ENCODE measurements at places on chromosomes 12 and 14. TPM values are rescaled to one million over a fixed set of nuclear protein-coding genes. Genes with fewer than 3 reads are reported as not detected.

Gene SLC5A8
- not detected for total RNA-seq

- H3K4me1 ChIP-seq, result peaks cover 13% of the 10 kb centered on the region
- no peak for DNase-seq
- H3K4me3 ChIP-seq, result no peak overlapping the region
- no peaks in the 10 kb centered on the region for H3K36me3 ChIP-seq
- no peaks in the 10 kb centered on the region for H3K27me3 ChIP-seq
- no peak overlapping the region for H3K27ac ChIP-seq
These were observed 158.6 kb upstream of the CCND2 start for GRCh38 chr12:4114986-4115385.

- H3K27ac ChIP-seq, result no peak overlapping the region
- no peaks in the 10 kb centered on the region for H3K27me3 ChIP-seq
- no peak for DNase-seq
- no peak overlapping the region for H3K4me3 ChIP-seq
These were observed 20.0 kb upstream of the CCDC85C start for GRCh38 chr14:99624024-99624423.

DNA sequence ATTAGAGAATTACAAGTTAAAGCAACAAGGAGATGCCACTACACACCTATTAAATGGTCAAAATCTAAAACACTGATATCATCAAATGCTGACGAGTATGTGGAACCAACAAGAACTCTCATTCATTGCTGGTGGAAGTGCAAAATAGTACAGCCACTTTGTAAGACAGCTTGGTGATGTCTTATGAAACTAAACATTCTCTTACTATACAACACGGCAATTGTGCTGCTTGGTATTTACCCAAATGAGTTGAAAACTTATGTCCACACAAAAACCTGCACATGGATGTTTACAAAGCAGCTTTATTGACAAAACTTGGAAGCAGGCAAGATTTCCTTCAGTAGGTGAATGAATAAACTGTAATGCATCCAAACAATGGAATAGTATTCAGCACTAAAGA is 3.2 kb downstream of the TMBIM4 start:
- no peak overlapping the region for H3K27ac ChIP-seq
- no peaks in the 10 kb centered on the region for H3K36me3 ChIP-seq
- H3K27me3 ChIP-seq, result no peaks in the 10 kb centered on the region
- H3K4me1 ChIP-seq, result peaks cover 8% of the 10 kb centered on the region
- no peak for DNase-seq
- no peak overlapping the region for H3K4me3 ChIP-seq

Gene HRK
- total RNA-seq, result 0.14 TPM

Gene IL31
- not detected for total RNA-seq

Gene KLRG1
- 5.9 TPM for total RNA-seq

GRCh38 chr12:94545935-94546771 is 86.5 kb upstream of the CEP83 start:
- H3K4me1 ChIP-seq, result no peaks in the 10 kb centered on the region
- H3K4me3 ChIP-seq, result no peak overlapping the region
- H3K27ac ChIP-seq, result no peak overlapping the region
- DNase-seq, result no peak
- H3K36me3 ChIP-seq, result no peaks in the 10 kb centered on the region
- H3K27me3 ChIP-seq, result no peaks in the 10 kb centered on the region

GRCh38 chr14:94474581-94475031 is 1.4 kb downstream of the SERPINA9 start:
- DNase-seq, result no peak
- no peak overlapping the region for H3K4me3 ChIP-seq
- H3K27ac ChIP-seq, result no peak overlapping the region
- no peaks in the 10 kb centered on the region for H3K4me1 ChIP-seq
- no peaks in the 10 kb centered on the region for H3K27me3 ChIP-seq
- H3K36me3 ChIP-seq, result no peaks in the 10 kb centered on the region

DNA sequence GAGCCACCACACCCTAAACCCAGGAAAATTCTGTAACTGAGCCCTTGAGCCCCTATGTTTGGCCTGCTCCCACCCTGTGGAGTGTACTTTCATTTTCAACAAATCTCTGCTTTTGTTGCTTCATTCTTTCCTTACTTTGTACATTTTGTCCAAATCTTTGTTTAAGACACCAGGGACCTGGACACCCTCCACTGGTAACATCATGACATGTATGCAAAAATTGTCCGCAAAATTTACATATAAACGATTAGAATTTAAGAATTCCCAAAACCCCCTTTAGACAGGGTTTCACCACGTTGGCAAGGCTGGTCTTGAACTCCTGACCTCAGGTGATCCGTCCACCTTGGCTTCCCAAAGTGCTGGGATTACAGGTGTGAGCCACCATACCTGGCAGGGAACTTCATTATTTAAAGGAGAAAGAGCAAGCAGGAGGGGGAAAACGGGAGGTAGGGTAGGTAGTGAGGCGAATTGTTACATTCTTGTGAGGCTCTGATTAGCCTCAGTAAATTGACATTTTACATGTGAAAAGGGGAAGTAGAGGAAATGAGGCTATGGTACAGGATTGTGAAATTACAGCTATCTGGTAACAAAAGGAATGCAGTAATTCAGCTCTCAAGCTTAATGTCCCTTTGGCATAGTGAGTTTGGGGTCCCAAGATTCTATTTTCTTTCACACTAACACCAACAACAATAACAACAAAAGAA is 27.6 kb downstream of the TUBA1A start:
- no peak overlapping the region for H3K4me3 ChIP-seq
- no peaks in the 10 kb centered on the region for H3K27me3 ChIP-seq
- H3K27ac ChIP-seq, result no peak overlapping the region
- no peak for DNase-seq

DNA sequence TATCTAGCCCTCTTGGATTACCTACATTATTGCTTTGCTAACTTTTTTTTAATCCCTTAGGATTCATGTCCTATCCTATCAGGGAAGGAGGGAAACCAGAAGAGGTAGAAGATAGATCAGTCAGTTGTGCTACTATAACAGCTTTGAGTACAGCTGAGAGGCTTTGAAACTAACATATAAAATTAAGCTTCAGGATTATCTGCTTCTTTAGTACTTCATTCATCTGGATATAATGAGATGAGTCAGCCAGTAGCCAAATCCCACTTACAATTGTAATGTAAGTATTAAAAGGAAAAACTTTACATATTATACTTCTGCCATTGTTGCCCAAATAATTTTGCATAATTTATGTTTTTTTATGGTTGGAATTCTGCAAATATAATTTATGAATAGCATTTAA is 33.4 kb upstream of the ANO6 start:
- no peak overlapping the region for H3K4me3 ChIP-seq
- H3K4me1 ChIP-seq, result peaks cover 10% of the 10 kb centered on the region
- no peak overlapping the region for H3K27ac ChIP-seq
- H3K36me3 ChIP-seq, result no peaks in the 10 kb centered on the region

DNA sequence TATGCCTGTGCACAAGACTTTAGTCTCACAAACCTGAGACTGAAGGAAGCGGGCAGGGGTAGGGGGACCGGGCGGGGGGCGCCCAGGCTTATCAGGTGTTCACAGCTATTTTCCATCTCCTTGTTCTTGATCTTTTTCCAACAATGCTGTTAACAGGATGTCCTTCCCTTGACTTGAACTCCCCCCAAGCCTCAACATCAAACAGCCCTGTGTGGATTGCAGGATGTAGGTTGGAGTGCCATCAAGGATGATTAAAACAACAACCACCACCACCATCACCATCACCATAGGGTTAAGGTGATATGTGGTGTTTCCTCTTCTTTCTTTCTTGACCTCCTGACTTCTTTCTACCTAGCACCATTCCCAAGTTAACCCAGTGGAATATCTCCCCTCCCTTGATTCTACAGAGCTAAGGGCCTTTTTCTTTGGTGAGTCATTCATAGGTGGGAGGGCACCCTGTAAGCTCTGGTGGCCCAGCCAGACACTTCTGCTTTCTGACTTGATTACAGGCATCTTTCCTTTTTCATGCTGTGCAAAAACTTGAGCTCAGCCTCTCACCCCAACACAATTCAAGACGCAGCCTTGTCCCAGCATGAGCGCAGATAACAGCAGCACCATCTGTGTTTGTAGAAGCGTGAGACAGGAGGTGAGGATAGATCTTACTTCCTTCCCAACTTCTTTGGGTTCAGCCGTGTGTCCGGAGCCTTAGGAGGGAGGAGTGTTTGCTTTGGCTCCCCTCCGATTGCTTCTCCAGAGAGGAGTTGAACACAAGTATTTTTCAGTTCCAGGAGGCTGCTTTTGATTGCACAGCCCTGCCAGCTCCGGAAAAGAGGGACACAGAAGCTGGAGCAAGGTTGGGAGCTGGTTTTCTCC is 26.8 kb downstream of the FLVCR2 start:
- DNase-seq, result no peak
- no peaks in the 10 kb centered on the region for H3K4me1 ChIP-seq
- H3K36me3 ChIP-seq, result no peaks in the 10 kb centered on the region
- peak overlapping the region; percentile 46 for H3K4me3 ChIP-seq
- no peaks in the 10 kb centered on the region for H3K27me3 ChIP-seq

DNA sequence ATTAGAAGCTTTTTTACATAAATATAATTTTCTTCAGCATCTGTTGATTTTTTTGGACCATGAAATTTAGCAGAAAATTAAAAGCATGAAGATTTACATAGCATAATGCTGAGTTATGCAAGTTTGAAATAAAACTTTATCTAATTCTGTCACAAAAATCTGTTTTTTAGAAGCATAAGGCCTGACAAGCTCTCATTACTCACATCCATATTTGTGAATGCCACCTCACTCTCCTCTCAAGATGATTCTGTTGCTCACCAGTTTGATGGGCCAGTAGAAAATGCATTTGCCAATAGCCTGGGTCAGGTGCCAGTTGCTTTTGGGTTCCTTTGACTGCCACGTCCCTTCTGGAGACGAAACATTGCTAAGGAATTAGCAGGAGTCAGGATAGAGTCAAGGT is 181.5 kb upstream of the ATP2B1 start:
- DNase-seq, result no peak
- H3K4me1 ChIP-seq, result no peaks in the 10 kb centered on the region
- H3K36me3 ChIP-seq, result no peaks in the 10 kb centered on the region

Gene GRIP1
- total RNA-seq, result 0.28 TPM

DNA sequence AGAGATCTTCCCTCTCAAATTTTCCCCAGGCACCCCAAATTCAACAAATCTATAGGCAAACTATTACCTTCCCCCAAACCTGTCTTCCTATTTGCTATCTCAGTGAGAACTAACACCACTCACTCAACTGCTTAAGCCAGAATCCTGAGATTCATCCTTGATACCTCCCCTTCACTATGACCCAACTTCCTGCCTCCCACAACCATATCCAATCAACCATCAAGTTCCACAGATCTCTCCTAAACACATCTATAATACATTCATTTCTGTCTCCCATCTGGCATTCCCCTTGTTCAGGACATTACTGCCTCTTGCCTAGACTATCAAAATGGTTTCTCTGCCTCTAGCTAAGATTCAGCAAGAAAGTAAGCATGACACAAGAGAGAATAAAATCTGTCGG is 21.3 kb downstream of the YAF2 start:
- no peak overlapping the region for H3K4me3 ChIP-seq
- H3K4me1 ChIP-seq, result no peaks in the 10 kb centered on the region
- DNase-seq, result no peak

DNA sequence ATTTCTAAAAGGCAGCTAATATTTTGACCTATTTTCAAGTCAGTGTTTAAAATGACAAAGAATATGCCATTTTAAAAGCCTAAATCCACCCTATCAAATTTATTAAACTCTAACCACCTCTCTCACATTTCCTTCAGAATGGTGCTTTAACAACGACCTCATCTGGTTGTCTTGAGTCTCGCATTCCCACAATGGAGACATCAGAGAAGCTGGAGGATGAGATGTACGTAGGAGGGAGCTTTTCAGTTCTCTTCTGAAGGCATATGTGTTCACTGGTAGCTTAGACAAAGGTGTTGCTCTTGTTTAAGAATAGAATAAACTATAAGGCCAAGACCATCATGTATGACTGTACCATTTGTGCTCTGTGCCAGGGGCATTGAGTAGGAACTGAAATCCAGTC is 82.9 kb downstream of the BCL2L14 start:
- H3K36me3 ChIP-seq, result peaks cover 20% of the 10 kb centered on the region
- H3K27ac ChIP-seq, result no peak overlapping the region
- no peaks in the 10 kb centered on the region for H3K4me1 ChIP-seq
- DNase-seq, result no peak
- H3K4me3 ChIP-seq, result no peak overlapping the region
- no peaks in the 10 kb centered on the region for H3K27me3 ChIP-seq

Gene ADAM21
- not detected for total RNA-seq

Gene DDX47
- total RNA-seq, result 51.1 TPM

- no peak overlapping the region for H3K4me3 ChIP-seq
- peaks cover 17% of the 10 kb centered on the region for H3K36me3 ChIP-seq
- H3K27me3 ChIP-seq, result no peaks in the 10 kb centered on the region
- no peak overlapping the region for H3K27ac ChIP-seq
- DNase-seq, result no peak
These were observed 12.7 kb upstream of the OAS2 start for GRCh38 chr12:112965643-112966042.

GRCh38 chr14:85564841-85565527 is 35.0 kb downstream of the FLRT2 start:
- DNase-seq, result no peak
- no peak overlapping the region for H3K27ac ChIP-seq
- H3K27me3 ChIP-seq, result no peaks in the 10 kb centered on the region
- H3K4me1 ChIP-seq, result no peaks in the 10 kb centered on the region

- no peak for DNase-seq
- H3K27me3 ChIP-seq, result no peaks in the 10 kb centered on the region
- no peak overlapping the region for H3K27ac ChIP-seq
- H3K36me3 ChIP-seq, result no peaks in the 10 kb centered on the region
- peaks cover 100% of the 10 kb centered on the region for H3K4me1 ChIP-seq
These were observed 184.8 kb downstream of the ETV6 start for GRCh38 chr12:11834104-11834812.

Gene KCNMB4
- 1.9 TPM for total RNA-seq

DNA sequence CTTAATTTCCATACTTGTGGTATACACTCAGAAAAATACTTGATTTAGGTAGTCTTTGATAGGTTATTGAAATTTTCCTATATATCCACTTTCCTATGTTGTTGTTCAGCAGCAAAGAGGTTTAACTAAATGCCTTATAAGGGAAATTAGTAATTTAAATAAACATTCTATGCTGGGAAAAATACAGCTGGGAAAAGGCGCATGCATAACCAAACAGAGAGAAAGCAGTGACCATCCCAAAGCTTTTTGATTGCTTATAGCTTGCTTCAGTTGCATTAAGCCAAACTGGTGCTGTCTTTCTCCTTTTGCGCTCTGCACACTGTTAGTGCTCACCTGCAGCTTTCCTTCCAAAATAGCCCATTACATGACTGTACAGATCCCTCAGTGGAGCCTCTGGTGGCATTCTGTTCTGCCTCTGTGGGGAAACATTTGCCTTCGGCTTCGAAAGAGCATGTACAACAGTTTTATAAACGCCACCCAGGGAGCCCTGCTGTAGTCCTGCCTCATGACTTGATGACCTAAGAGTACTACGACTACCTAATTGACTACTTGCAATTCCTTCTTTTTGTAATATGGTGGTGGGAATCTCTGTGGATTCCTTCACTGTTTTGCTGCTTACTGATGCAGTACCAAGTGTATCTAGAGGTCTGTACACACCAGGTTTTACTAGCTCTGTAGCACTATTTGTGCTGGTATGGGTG is 120.8 kb downstream of the RALGAPA1 start:
- no peak for DNase-seq
- H3K36me3 ChIP-seq, result peaks cover 9% of the 10 kb centered on the region
- H3K4me3 ChIP-seq, result no peak overlapping the region
- no peaks in the 10 kb centered on the region for H3K4me1 ChIP-seq
- H3K27me3 ChIP-seq, result no peaks in the 10 kb centered on the region

All from thoracic aorta (tissue), 2 donors.